H1 (cell line): ENCODE measurements at places on chromosomes 4 and X.

DNA sequence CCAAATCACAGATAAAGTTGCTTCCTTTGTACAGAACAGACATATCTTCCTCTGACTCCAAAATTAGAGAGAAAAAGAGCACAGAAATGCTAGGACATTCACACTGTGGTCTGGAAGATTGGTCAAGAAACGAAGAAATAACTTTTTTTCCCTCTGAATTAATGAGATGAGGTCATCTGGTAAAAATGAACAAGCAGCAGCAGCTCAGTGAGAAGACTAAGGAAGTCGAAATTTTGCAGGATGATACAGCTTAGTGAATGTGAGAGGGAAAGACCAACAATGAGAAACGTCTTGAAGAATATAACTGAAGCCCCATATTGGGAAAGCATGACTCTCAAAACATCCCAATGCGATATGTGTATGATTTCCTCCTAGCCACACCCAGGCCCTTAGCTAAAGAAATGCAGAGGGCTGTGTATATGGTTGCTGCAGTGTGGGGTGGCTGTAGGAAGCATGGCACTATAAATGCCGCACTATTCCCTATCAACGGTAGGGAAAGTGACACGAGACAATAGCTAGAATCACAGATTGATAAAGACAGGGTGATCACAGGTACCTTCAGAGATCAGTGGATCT lies 208.6 kb downstream of the VEGFC start:
- no peaks in the 10 kb centered on the region for H3K27me3 ChIP-seq
- H3K4me3 ChIP-seq: no peak overlapping the region

DNA sequence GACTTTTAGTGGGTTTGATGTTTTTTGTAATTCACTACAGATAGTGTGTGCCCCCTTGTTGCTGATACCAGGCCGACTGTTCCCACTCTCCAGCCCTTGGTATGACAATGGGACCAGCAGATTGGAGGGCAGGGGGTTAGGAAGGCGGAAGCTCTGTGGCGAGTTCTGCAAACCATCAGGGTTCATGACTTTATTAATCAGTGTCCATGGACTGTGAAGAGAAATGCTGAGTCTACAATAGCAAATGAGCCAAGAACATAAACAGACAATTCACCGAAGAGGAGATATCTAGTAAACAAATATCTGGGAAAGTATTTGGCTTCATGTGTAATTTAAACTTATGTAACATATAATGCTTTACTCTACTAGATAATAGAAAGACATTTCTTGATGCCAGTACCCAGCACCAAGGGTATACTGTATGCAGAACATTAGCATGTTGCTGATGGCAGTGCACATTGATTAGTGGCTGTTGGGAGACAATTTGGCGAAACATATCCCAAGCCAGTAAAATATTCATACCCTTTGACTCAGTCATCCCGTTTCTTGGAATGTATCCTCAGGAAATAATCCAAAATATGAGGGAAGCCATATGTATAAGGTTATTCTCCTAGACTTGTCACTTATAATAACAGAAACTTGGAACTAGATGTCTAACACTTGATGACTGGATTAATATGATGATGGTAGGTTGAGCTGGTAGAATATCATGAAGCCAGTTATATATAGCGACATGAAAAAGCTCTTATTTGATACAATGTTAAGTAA lies 169.4 kb downstream of the PTTG2 start:
- no peak overlapping the region for H3K4me3 ChIP-seq
- H3K36me3 ChIP-seq: peaks cover 7% of the 10 kb centered on the region
- H3K27ac ChIP-seq: no peak overlapping the region
- H3K27me3 ChIP-seq: peaks cover 30% of the 10 kb centered on the region
- H3K4me1 ChIP-seq: peaks cover 12% of the 10 kb centered on the region
- no peak for DNase-seq

- no peaks in the 10 kb centered on the region for H3K4me1 ChIP-seq
- no peak overlapping the region for H3K4me3 ChIP-seq
- H3K36me3 ChIP-seq: no peaks in the 10 kb centered on the region
These were observed 114.9 kb downstream of the SPOCK3 start for GRCh38 chr4:167119392-167119791.

- no peak overlapping the region for H3K4me3 ChIP-seq
- no peak overlapping the region for H3K27ac ChIP-seq
- H3K27me3 ChIP-seq: no peaks in the 10 kb centered on the region
- DNase-seq: no peak
- peaks cover 2% of the 10 kb centered on the region; the same call in 1 of the 2 replicates for H3K4me1 ChIP-seq
- peaks cover 14% of the 10 kb centered on the region for H3K36me3 ChIP-seq
These were observed 76.3 kb downstream of the RBPJ start for GRCh38 chr4:26397086-26397485.

DNA sequence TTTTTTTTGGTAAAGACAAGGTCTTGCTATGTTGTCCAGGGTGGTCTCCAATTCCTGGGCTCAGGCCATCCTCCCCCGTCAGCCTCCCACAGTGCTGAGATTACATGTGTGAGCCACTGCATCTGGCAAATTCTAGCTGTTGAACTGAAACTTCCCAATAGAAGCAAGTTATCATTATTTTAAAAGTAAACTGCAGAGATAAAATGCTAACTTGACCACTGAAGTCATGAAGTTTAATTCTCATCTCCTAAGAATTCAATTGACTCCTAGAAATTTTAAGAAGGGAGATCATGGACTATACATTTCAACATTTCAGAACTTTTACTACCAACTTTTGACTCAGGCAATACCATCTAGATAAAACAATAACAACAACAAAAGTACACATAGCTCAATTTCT lies 11.7 kb upstream of the EXOSC9 start:
- DNase-seq: no peak
- no peak overlapping the region for H3K4me3 ChIP-seq
- H3K27me3 ChIP-seq: no peaks in the 10 kb centered on the region
- H3K4me1 ChIP-seq: peaks cover 5% of the 10 kb centered on the region; the same call in 1 of the 2 replicates
- H3K27ac ChIP-seq: no peak overlapping the region
- H3K36me3 ChIP-seq: no peaks in the 10 kb centered on the region

GRCh38 chr4:115973768-115974167 lies 860.3 kb upstream of the NDST4 start:
- H3K36me3 ChIP-seq: no peaks in the 10 kb centered on the region
- no peaks in the 10 kb centered on the region for H3K27me3 ChIP-seq
- peak overlapping the region; percentile 72; the same call in 1 of the 2 replicates for H3K27ac ChIP-seq
- no peak overlapping the region; the same call in 1 of the 2 replicates for H3K4me3 ChIP-seq
- DNase-seq: no peak
- no peaks in the 10 kb centered on the region; the same call in 1 of the 2 replicates for H3K4me1 ChIP-seq

DNA sequence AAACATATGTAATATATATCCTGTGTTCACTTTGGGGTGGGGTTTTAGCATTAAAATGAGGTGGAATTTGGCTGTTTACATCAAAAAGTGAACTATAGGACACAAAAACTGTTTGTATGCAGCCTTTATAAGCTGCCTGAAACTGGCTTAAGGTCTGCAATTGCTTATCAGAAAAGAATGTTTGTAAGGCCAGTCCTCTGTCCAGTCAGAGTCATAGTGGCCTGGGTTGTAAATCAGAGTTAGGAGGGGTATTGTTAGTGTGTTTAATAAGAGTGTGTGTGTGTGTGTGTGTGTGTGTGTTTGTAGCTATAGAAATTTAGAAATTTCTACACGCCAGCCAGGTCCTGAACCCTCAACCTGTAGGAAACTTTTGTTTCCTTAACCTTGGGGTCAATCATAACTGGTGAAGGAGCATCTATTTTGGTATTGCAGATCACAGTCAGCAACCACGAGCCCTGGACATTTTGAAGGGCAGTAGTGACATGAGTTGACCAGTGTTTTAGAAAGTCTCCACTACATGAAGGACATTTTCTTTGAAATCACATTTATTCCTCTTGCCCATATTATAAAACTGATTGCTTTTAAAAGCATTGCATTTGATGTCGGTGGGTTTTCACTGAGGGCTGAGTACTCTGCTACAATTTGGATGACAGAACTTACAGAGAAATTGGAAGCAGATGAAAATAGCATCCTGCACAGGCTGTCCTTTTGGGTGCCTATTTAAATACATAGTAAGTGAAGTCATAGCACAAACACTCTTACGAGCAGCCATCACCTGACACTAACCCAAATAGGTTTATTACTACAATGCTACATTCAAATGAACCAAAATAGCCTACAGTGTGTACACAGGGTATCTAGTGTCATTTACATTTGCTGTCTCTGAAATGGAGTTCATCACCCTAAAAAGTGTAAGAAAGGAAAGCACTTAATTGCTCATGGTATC lies 11.2 kb upstream of the TMEM154 start:
- no peak overlapping the region for H3K27ac ChIP-seq
- no peak overlapping the region for H3K4me3 ChIP-seq
- no peaks in the 10 kb centered on the region for H3K4me1 ChIP-seq
- no peaks in the 10 kb centered on the region; the same call in 1 of the 2 replicates for H3K36me3 ChIP-seq

DNA sequence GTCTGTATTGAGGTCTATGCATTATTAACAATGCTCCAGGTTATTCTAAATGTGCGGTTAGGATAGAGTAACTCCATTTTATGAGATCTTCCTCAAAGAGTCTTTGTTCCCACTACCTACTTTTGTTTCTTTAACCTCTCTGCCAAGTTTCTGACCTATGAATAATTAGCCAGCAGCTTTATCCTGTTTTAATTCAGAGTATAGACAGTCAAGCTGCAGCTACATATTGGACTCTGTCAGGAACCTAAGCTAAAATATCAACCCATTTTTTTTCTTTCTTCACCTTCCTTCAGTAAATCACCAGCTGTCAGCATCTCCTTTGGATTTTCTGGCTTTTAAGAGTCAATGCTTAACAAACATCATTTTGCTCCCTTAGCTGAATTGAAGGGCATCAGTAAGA lies 72.3 kb downstream of the TMEM47 start:
- no peak overlapping the region for H3K27ac ChIP-seq
- no peaks in the 10 kb centered on the region for H3K4me1 ChIP-seq
- H3K4me3 ChIP-seq: no peak overlapping the region
- DNase-seq: no peak

DNA sequence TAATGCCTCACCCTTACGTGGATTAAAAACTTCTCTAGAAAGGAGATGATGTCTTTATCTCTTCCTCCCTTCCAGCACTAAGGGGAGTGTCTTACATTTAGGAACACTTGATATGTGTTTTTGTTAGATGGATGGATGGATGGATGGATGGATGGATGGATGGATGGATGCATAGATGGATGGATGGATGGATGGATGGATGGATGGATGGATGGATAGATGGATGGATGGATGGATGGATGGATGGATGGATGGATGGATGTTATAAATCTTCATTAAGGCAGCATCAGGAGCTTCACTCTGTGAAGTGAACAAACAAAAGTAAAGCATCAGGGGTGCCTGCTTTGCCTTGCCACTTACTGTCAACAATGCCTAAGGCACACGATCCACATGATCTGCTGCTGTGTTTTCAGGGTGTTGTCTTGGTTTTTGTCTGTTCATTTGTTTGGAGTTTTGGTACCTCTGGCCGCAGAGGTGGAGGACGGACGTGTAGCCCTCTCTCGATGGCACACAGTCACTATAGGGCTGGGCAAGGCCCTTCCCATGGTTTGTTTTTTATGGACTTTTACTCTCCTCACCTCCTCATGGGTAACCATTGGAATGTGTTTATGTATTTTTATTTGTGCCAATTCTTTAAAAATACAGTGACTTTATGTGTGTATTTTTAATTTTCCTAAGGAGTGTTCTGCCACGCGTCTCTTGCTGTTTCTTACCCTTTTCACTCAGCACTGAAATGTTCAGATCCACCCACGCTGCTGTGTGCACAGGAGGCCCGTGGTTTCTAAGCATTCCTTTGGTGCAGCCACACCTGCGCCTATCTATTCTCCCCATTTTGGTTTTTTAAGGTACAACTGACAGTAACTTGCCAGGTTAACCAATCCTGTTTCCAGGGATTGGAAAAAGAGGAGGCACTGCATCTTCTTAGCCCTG lies 91.8 kb upstream of the ENPP6 start:
- H3K27me3 ChIP-seq: no peaks in the 10 kb centered on the region
- no peaks in the 10 kb centered on the region for H3K36me3 ChIP-seq
- H3K4me3 ChIP-seq: no peak overlapping the region
- no peak for DNase-seq

- no peak for DNase-seq
- no peaks in the 10 kb centered on the region for H3K4me1 ChIP-seq
- H3K27ac ChIP-seq: no peak overlapping the region
- H3K36me3 ChIP-seq: no peaks in the 10 kb centered on the region
- H3K27me3 ChIP-seq: no peaks in the 10 kb centered on the region
These were observed 349.1 kb upstream of the DDX53 start for GRCh38 chrX:22650691-22651090.

- H3K36me3 ChIP-seq: no peaks in the 10 kb centered on the region; the same call in 1 of the 2 replicates
- no peak overlapping the region for H3K27ac ChIP-seq
- no peaks in the 10 kb centered on the region for H3K4me1 ChIP-seq
- no peak for DNase-seq
- no peaks in the 10 kb centered on the region for H3K27me3 ChIP-seq
These were observed 54.7 kb downstream of the SMARCAD1 start for GRCh38 chr4:94262163-94263016.

- H3K27ac ChIP-seq: no peak overlapping the region
- DNase-seq: no peak
- no peaks in the 10 kb centered on the region for H3K27me3 ChIP-seq
- peaks cover 4% of the 10 kb centered on the region; the same call in 1 of the 2 replicates for H3K4me1 ChIP-seq
- no peaks in the 10 kb centered on the region for H3K36me3 ChIP-seq
These were observed 247.2 kb downstream of the SCFD2 start for GRCh38 chr4:53118676-53119075.

DNA sequence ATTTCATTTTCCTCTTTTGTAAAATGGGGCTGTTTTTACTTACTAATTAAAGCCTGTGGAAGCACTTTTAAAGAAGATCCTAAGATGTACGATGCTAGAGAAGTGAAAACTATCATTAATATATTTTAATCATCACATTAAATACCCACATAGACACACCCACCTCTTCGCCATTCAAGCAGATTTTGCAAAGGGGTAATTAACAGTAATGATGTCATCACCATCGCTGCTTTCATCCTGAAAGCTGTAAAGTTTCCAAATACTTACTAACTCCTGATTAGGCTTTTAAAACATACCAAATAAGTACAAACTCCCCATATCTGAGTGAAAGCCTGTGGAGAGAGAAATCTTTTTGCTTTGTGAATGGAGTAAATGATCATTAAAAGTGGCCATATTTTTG lies 17.6 kb upstream of the NYX start:
- no peaks in the 10 kb centered on the region for H3K4me1 ChIP-seq
- H3K4me3 ChIP-seq: no peak overlapping the region
- no peaks in the 10 kb centered on the region for H3K27me3 ChIP-seq
- no peaks in the 10 kb centered on the region for H3K36me3 ChIP-seq
- H3K27ac ChIP-seq: no peak overlapping the region

- DNase-seq: no peak
- H3K27ac ChIP-seq: no peak overlapping the region
- no peaks in the 10 kb centered on the region for H3K36me3 ChIP-seq
These were observed 23.8 kb downstream of the FGFBP1 start for GRCh38 chr4:15914736-15915135.

DNA sequence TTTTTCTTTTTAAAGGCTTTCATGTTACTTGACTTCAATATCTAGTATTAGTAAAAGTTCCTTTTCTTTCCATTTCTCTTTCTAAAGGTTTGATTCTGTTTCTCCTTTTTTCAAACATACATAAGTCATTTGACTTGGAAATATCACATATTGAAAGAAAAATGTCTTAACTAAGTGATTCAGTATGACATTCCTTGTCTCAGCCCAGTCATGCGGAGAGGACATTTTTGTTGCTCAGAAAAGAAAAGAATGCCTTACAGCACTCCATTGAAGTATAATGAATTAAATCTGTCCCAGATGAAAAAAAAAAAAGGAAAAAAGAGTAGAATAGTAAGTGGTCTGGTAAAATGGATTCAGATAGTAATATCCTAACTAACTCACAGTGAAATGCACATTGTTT lies 466.1 kb downstream of the ADGRL3 start:
- H3K36me3 ChIP-seq: no peaks in the 10 kb centered on the region
- H3K27ac ChIP-seq: no peak overlapping the region
- no peak overlapping the region for H3K4me3 ChIP-seq
- no peaks in the 10 kb centered on the region for H3K27me3 ChIP-seq

- peaks cover 14% of the 10 kb centered on the region for H3K36me3 ChIP-seq
- no peak overlapping the region for H3K27ac ChIP-seq
- H3K4me1 ChIP-seq: no peaks in the 10 kb centered on the region
- no peak for DNase-seq
- H3K4me3 ChIP-seq: no peak overlapping the region
- no peaks in the 10 kb centered on the region for H3K27me3 ChIP-seq
These were observed 37.0 kb downstream of the RCHY1 start for GRCh38 chr4:75477201-75477600.
